SJCRH30 (cell line): ENCODE measurements at places on chromosomes 6 and 20. TPM values are rescaled to one million over a fixed set of nuclear protein-coding genes. Genes with fewer than 3 reads are reported as not detected.

DNA sequence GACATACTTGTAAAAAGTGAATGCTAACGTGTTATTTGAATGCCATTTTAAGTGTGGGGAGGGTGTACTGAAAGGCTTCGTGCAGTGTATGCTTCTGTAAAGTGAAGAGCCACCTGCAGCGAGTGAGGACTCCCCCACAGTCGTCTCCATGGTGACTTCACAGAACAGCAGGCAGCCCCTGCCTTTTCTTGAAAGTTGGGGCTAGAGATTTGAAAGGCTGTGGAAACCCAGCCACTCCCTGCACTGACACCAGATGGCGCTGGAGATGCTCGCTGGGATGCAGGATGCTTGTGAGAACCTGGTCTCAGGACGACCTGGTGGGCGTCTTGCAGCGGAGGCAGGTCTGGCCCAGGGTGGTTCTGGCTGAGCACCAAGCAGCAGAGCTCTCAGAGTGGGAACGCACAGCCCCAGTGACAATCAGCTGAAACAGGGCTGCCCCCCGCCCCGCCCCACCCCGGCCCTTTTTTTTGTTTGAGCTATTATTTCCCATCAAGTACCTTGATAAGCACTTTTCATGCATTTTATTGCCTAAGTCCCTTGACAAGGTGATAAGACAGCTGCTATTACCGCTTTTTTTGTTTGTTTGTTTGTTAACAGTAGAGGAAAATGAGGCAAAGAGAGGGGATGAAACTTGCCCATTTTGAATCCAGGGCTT lies 150.3 kb downstream of the SYCP2 start:
- no peak overlapping the region for H3K4me3 ChIP-seq
- DNase-seq = peak; percentile 84
- no peaks in the 10 kb centered on the region for H3K36me3 ChIP-seq
- no peaks in the 10 kb centered on the region for H3K4me1 ChIP-seq
- H3K27ac ChIP-seq = no peak overlapping the region
- H3K27me3 ChIP-seq = peaks cover 8% of the 10 kb centered on the region; the same call in 1 of the 2 replicates

DNA sequence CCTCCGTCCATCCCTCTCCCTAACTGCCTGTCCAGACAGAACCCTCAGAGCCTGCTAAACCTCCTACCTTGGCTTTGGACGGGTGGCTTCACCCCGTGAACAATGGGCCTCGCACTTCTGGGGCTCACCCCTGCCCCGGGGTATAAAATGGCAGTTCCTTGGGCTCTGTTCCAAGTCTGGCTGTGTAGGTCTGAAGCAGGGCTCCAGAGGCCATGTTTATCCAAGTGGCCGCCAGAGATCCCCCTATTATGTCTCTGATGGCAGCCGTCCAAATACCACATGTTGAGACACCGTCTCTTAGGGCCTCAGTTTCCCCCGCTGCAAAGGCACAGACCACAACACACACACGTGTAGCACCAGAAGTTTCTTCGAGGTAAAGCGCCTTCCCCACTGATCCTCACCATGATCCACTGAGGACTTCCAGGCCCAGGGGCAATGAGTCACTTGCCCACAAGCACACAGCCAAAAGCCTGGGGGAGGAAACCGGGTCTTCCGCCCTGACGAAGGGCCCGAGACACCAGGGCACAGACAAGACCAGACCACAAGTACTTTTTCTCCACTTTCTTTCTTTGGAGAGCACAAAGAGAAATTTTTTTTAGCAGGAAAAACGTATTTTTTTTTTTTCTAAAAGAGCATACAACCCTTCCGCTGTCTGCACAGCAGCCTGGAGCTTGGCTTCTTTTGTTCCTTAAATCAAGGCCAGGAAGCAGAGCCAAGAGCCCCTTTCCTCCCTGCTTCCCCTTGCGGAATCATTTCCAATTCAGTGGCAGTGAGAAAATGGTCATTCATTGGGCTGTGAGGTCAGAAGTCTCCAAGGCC lies 11.8 kb downstream of the CPNE5 start:
- H3K4me1 ChIP-seq = peaks cover 4% of the 10 kb centered on the region; the same call in 1 of the 2 replicates
- 0 out of 2 replicates have a peak, but pooled peaks cover 5% of the 10 kb centered on the region for H3K27me3 ChIP-seq
- H3K4me3 ChIP-seq = peak overlapping the region; percentile 25
- peak overlapping the region; percentile 24 for H3K27ac ChIP-seq
- DNase-seq = peak; percentile 59
- no peaks in the 10 kb centered on the region for H3K36me3 ChIP-seq

DNA sequence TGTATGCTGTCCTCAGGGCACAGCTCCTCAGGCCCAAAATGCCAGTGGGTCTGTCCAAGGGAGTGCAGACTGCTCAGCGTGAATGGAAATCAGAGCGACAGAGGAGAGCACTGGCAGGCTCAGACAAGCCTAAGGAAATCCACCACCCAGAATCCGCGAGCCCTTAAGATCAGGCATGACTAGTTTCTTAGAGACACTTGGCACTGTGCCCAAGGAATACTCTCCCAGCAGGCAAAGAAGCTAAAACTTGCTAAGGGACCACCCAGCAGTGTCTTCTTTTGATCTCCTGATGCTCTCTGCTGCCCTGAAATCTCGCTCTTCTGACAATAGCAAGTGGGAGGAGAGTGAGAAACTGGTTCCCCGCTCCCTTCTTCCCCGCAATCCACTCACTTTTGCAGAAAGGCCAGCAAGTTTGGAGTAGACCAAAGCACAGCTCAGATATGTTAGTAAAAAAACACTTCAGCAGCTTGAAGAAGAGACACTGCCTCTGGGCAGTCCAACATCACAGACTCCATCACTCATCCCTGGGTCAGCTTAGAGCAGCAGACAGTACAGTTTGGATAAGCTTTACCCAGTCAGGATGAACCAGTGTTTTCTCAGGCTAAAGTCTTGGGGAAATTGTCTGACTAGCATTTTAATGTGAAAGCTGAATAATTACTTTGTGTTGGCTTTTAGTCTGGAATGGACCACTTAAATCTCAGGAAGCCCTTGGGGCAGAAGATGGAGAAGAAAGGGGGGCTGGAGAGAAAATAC lies 32.4 kb downstream of the TRAF3IP2 start:
- H3K4me3 ChIP-seq = no peak overlapping the region
- peak; percentile 63 for DNase-seq
- H3K4me1 ChIP-seq = peaks cover 48% of the 10 kb centered on the region
- no peak overlapping the region for H3K27ac ChIP-seq
- no peaks in the 10 kb centered on the region for H3K27me3 ChIP-seq

GRCh38 chr6:166957087-166957804 lies 896 bp upstream of the RNASET2 start:
- no peaks in the 10 kb centered on the region for H3K4me1 ChIP-seq
- H3K36me3 ChIP-seq = no peaks in the 10 kb centered on the region
- H3K27me3 ChIP-seq = no peaks in the 10 kb centered on the region
- H3K4me3 ChIP-seq = peak overlapping the region; percentile 91
- peak; percentile 40 for DNase-seq

- DNase-seq = no peak
- H3K4me3 ChIP-seq = no peak overlapping the region
- no peak overlapping the region for H3K27ac ChIP-seq
- no peaks in the 10 kb centered on the region for H3K36me3 ChIP-seq
Measured at GRCh38 chr6:85662251-85662650, 19.6 kb upstream of the SYNCRIP start.

GRCh38 chr20:24950128-24950835 lies 1.2 kb downstream of the CST7 start:
- DNase-seq = no peak
- no peaks in the 10 kb centered on the region for H3K4me1 ChIP-seq
- no peak overlapping the region for H3K4me3 ChIP-seq

DNA sequence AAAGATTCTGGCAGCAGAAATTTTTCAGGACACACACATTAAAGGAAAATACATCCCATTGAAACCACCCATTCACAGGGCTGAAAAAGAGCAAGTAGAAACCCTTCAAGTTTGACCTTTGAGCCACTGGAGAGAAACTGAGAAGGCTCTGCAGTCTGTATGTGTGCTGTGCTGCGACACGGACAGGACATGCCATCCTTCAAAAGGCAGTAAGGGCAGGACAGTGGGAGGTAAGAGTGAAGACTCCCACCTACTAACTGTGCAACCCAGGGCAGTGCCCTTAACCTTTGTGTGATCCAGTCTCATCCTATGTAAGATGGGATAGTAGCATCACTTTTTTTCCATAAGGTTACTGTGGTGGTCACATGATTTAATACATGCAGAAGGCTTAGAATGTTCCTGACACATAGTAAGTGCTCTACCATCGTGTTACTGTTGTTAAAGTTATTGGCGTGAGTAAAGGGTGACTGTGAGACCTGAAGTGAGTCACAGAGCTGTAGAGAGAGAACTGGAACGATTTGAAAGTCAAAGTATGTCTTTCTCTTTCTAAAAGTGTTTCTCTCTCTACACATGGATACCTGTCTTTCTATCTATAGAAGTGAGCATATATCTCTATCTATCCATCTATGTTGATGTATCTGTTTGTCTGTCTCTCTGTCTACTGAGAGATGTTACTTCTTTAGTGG lies 153.7 kb upstream of the OLIG3 start:
- no peaks in the 10 kb centered on the region for H3K36me3 ChIP-seq
- H3K4me3 ChIP-seq = no peak overlapping the region
- DNase-seq = no peak
- no peak overlapping the region for H3K27ac ChIP-seq
- H3K4me1 ChIP-seq = no peaks in the 10 kb centered on the region

GRCh38 chr20:17747431-17747846 lies 47.7 kb downstream of the BANF2 start:
- H3K27me3 ChIP-seq = no peaks in the 10 kb centered on the region
- no peak overlapping the region for H3K4me3 ChIP-seq
- H3K27ac ChIP-seq = no peak overlapping the region
- no peaks in the 10 kb centered on the region for H3K4me1 ChIP-seq

DNA sequence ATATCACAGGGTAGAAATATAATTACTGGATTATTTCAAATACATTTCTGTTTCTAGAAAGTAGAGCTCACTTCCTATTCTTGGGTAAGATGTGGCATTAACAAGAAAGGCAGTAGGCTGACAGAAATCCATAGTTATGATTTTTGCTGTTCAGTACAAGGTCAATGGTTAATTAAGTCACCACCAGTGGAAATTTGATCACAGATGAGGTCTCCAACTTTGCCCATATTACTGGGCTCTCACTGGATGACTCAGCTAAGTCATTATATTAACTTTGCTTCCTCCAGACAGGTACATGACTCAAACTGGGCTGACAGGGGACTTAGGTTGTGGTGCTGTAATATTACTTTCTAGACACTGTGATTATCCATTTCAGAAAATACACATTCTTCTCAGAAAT lies 212.4 kb downstream of the GRIK2 start:
- no peaks in the 10 kb centered on the region for H3K4me1 ChIP-seq
- no peak overlapping the region for H3K27ac ChIP-seq
- H3K4me3 ChIP-seq = no peak overlapping the region
- DNase-seq = no peak

- H3K27me3 ChIP-seq = no peaks in the 10 kb centered on the region
- H3K4me1 ChIP-seq = no peaks in the 10 kb centered on the region; the same call in 1 of the 2 replicates
- no peak for DNase-seq
- H3K36me3 ChIP-seq = no peaks in the 10 kb centered on the region
- no peak overlapping the region for H3K27ac ChIP-seq
Measured at GRCh38 chr20:8854571-8854970, 214.3 kb upstream of the PLCB4 start.

- H3K27me3 ChIP-seq = no peaks in the 10 kb centered on the region
- no peaks in the 10 kb centered on the region for H3K36me3 ChIP-seq
- no peaks in the 10 kb centered on the region for H3K4me1 ChIP-seq
- H3K4me3 ChIP-seq = no peak overlapping the region
Measured at GRCh38 chr6:6969761-6970223, 138.0 kb upstream of the RREB1 start.

DNA sequence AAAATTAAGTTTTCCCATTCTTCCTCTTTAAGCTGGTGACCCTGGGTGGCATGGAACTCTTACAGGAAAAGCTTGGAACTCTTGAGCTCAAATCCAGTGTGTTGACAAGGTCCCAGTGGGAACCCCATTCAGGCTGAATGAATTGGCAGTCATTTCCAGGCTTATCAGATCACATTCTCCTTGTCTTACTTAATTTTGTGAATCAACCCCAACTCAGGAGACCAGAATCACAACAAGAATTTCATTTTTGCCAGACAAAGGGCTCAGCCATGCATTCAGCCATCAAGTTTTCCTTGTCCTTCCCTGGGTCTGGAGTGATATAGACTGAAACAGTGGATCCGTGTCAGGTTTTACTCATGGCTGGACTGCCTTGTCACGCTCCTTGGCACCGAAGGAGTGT lies 92.1 kb upstream of the EEF1E1 start:
- H3K36me3 ChIP-seq = no peaks in the 10 kb centered on the region
- no peak overlapping the region for H3K4me3 ChIP-seq
- H3K27me3 ChIP-seq = no peaks in the 10 kb centered on the region

EPHA7 gene
- total RNA-seq = 75.3 and 89.0 TPM in 2 replicates

ZSCAN9 gene
- total RNA-seq = 14.0 and 15.5 TPM in 2 replicates

CALHM6 gene
- total RNA-seq = 0.30 TPM in 1 of 2 replicates, not detected in the other

C20orf202 gene
- total RNA-seq = not detected in 2 replicates

PTCHD4 gene
- 0.28 and 0.38 TPM in 2 replicates for total RNA-seq
